CD4-positive, alpha-beta T cell treated with Interleukin-17A for 1 hour (primary cell): ENCODE measurements at places on chromosomes 7 and 10.

DNA sequence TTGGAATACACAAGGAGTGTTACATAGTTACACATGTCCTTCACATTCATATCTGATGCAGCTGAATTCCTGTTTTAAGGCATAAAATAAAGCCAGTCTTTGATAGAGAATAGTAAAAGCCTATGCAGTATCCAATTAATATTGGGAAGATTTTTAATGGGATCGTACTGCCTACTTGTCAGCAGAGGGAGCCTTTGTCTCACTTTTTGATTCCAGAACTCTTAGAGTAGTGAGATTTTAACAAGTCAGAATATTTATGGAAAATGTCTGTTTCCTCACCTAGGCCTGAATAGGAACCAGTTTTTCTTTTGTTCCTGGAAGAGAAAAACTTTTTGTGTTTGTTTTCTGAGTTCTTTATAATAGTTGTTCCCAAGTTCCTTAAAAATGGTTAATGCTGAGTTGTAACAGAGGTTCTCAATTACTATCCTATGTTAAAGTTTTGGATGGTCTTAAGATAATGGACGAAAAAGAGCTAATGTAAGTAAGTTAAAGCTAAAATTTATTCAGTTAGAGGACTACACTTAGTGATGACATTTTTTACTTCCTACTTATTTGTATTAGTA lies 114.0 kb downstream of the BBS9 start:
- peak; percentile 5 for DNase-seq

- no peak for DNase-seq
Measured at GRCh38 chr7:437329-438251, 82.1 kb downstream of the PDGFA start.

- no peak for DNase-seq
Measured at GRCh38 chr10:4947039-4947634, 16.1 kb upstream of the AKR1C1 start.

GRCh38 chr7:92621561-92622023 lies 31.4 kb upstream of the FAM133B start:
- no peak for DNase-seq

DNA sequence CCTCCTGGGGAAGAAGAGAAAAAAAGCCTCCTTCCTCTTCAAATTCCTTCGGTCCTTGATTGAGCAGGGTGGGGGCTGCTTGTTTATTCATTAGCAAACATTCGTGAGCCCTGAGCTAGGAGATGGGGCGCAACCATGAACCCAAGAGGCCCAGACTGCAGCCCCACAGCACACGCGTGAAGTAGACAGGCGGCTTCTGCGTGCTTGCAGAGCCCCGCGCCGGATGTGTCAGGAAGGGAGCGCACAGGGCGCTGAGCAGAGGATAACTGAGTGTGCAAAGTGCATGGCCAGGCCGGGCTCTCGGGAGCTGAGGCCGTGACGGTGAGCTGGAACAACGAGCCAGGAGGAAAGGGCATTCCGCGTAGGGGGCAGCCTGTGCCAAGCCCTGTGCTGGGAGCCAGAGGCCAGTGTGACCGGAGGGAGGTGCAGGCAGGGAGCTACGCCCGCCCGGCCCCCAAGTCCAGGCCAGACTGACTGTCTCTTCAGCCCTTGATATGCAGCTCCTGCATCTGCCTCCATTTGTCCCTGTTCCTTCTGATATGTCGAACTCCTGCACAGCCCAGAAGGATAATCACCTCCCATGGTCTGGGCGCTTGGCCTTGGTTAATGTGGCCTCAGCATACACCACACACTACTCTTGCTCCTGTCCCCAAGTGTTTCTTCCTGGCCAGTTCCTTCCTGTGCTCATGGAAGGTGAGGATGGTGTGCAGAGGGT lies 4.6 kb downstream of the FOXL3 start:
- DNase-seq, result no peak

DNA sequence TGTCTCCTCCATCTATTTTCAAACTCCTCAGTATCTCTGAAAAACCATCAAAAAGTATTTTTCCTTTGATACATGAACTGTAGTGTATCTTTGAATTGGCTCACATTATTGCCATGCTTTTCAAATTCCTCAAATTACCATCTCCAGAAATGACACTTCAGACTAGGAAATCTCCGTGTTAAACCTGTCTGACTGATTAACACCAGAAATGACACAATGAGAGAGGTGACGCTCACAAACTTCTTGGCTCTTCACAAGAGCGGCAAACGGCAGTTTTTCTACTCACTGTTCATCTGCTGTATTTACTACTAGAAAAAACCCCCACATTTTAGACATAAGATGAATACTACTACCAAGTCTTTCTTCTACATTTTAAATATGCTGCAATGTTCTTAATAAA lies 56.6 kb downstream of the MKX start:
- DNase-seq, result no peak

GRCh38 chr10:79084972-79085597 lies 16.3 kb downstream of the ZMIZ1 start:
- no peak for DNase-seq

GRCh38 chr10:9342885-9343570 lies 1288.5 kb downstream of the GATA3 start:
- peak; percentile 16 for DNase-seq

- DNase-seq, result no peak
Measured at GRCh38 chr7:135978624-135979023, 1.5 kb upstream of the MTPN start.

DNA sequence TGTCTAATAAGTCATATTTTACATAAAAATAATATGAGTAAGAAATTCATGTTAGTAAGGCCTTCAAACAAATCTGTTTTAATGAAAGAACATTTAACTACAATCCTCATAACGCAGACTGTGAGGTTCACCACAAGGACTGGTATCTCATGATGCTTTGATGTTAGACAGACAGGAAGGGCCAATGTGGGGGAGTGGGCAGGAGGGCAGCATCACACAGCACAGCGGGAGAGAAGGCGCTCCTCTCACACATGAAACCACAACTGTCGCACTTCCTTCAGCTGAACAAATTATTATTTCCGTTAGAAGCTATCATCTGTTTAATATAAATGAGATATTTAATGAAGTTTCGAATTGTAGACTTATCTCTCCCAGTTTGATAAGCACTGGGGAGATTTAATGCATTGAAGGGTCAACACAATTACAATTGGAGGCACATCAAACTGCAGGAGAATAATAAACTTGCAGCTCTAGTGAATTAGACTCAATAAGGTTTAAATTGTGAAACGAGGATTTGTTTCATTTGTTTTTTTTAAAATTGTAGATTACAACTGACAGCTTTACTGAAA lies 466.1 kb downstream of the PARD3 start:
- DNase-seq, result no peak

DNA sequence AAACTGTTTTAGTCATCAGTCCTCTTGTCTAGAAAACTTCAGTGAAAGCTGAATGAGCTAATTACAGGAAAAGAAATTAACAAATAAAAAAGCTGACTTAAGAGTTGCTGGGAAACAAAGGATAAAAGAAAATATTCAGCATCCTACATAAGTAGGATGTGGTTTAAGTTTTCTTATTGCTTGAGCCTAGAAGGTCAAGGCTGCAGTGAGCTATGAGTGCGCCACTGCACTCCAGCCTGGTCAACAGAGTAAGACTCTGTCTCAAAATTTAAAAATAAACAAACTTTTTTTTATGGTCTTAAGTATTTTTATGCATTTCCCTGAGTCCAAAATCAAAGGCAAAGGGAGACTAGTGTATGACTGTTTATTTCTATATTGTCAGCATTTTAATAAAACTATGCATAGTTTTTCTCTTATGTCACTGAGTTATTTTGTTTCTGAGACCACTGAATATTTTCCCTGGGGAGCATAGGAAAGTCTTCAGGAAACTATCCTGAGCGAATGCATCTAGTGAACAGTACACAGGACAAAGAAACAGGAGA lies 40.0 kb upstream of the LRRN3 start:
- no peak for DNase-seq

DNA sequence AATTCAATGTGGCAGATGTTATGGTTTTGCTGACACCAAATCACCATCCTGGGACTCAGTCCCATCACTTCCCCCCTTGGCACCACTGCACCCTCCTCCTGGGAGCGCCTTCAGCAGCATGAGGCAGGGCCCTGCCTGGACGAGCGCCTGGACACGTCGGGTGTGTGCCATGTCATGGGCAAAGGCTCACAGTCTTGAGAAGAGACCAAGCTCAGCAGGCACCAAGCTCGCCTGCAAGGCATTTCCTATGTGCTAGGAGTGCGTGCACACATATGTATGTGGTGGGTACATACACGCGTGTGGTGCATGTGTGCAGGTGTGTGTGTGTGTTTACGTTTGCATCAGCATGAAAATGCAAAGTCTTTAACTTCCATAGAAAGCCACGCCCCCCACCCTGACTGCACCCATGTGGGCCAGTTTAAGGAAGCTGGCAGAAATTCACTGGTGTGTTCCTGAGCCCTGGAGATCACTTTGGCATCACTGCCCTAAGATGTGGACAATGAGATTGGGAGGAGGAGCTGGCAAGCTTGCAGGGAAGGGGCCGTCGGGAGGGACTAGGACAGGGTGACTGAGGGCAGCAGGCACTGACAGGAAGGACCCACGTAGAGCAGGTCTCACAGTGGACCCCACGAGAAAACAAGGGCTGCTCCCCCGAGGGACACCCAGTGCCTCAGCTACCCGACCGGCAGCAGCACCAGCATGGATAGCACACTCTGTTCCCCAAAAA lies 169.9 kb upstream of the PPP2R2D start:
- DNase-seq, result no peak

DNA sequence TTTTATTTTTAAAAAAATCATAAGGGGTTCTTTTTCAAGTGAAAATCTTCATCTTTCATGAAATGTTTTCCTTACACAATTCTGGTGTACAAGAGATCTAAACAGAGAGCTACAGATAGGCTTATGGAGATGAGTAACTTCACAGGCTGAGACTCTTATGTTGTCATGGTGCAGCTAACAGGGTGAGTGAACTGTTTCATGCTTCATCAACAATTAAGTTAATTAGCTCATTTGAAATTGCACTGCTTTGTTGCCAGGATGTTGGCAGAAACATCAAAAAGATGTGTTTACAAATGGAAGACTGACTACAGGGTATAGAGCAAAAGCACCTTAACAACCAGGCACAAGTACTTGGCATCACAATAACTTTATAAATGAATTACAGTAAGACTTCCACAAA lies 230.8 kb downstream of the FOXP2 start:
- DNase-seq, result no peak

GRCh38 chr7:159205833-159206232 lies 61.2 kb upstream of the VIPR2 start:
- no peak for DNase-seq

DNA sequence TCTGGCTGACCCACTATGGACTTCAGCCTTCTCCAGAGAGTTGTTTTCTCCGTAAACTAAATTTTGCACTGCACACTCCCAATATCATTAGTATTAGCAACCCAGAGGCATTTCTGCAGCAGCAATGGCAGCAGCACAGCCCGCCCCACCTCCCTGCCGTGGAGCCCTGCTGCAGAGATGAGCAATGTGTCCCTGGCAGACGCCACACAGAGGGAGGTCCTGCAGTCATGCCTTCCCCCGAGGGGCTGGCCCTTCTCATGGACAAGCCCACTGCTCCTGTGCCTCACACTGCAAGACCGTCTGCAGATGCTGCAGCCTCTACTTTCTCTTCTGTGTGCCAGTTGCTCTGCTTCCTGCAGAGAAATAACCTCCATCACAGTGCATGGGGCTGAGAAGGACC lies 393.4 kb upstream of the MKI67 start:
- no peak for DNase-seq

- no peak for DNase-seq
Measured at GRCh38 chr7:105712877-105713276, 131.6 kb upstream of the EFCAB10 start.

GRCh38 chr7:141590666-141591065 lies 39.5 kb downstream of the AGK start:
- peak; percentile 20 for DNase-seq

- DNase-seq, result no peak
Measured at GRCh38 chr7:97733276-97734161, 1.6 kb downstream of the TAC1 start.

GRCh38 chr10:60732198-60732806 lies 46.0 kb upstream of the CDK1 start:
- DNase-seq, result peak; percentile 65

- DNase-seq, result peak; percentile 33
Measured at GRCh38 chr7:149870701-149871483, 2.9 kb upstream of the ATP6V0E2 start.

GRCh38 chr10:49645871-49646870 lies 32.3 kb downstream of the CHAT start:
- DNase-seq, result no peak

GRCh38 chr7:73909051-73909941 lies 48.3 kb downstream of the TMEM270 start:
- DNase-seq, result no peak

GRCh38 chr10:58817201-58817846 lies 304.7 kb downstream of the BICC1 start:
- DNase-seq, result no peak

DNA sequence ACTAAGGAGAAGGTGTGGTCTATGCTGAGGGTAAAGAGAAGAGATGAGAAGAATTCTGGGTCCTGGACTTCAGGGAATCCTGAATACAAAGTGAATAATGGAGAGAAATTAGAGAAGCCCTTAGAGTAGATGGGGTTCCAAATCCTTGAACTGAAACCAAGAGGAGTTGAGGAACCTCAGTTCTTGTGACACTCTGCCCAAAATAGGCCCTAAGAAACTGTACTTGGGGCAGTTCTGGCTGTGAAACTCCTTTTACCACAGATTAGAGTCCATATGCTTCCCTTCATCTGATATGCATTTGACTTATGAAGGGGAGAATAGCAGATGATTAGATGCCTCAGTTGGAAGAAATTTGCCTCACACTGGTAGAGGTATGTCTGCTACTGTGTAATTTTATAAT lies 19.0 kb downstream of the TES start:
- DNase-seq, result no peak

- no peak for DNase-seq
Measured at GRCh38 chr10:98396096-98397063, 18.6 kb downstream of the PYROXD2 start.

DNA sequence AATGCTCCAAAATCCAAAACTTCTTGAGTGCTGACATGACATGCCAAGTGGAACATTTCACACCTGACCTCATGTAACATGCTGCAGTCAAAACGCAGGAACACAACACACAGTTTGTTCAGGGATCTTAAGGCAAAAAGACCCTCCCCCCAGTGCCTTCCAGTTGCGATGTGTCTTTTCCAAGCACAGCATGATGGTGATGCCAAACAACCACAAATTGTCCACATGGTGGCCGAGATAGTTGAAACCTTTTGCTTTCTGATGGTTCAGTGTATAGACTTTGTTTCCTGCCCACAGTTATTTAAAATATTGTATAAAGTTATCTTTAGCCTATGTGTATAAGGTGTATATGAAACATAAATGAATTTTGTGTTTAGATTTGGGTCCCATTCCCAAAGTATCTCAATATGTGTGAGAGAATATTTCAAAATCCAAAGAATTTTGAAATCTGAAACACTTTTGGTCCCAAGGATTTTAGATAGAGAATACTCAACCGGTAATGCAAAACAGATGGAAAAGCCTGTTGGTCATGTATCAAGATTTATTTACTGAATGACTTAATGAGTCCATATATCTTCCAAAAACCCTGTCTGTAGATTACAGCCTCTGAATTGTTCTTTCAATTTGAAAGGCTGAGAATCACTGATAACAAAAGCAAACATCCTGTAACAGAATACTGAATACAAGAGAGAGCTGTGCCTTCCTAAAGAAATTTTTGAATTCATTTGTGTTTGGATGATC lies 93.4 kb upstream of the OIT3 start:
- no peak for DNase-seq

- no peak for DNase-seq
Measured at GRCh38 chr10:23351926-23352519, 7.4 kb upstream of the C10orf67 start.
